ENCODE measurements at places on chromosomes 6 and 20. TPM values are rescaled to one million over a fixed set of nuclear protein-coding genes. Genes with fewer than 3 reads are reported as not detected.

The SLC32A1 gene
- not detected for polyA plus RNA-seq

The ARMH2 gene
- not detected for polyA plus RNA-seq

The TMEM217 gene
- polyA plus RNA-seq = 1.1 TPM

The VSTM2L gene
- polyA plus RNA-seq = 1.9 TPM

The SLC4A11 gene
- 0.65 TPM for polyA plus RNA-seq

The CDS2 gene
- 15.4 TPM for polyA plus RNA-seq

The NFKBIE gene
- polyA plus RNA-seq = 4.4 TPM

The NRN1 gene
- 24.6 TPM for polyA plus RNA-seq

The ATXN1 gene
- polyA plus RNA-seq = 13.9 TPM

The BMP2 gene
- polyA plus RNA-seq = 3.0 TPM

The SAPCD1 gene
- 5.7 TPM for polyA plus RNA-seq

The DYNLT1 gene
- 79.4 TPM for polyA plus RNA-seq

The GUCA1A gene
- 0.14 TPM for polyA plus RNA-seq

The HAO1 gene
- polyA plus RNA-seq = not detected

The SNAP91 gene
- 1.1 TPM for polyA plus RNA-seq

The BHLHE23 gene
- polyA plus RNA-seq = not detected

The SMIM29 gene
- polyA plus RNA-seq = 7.0 TPM

The ZNF337 gene
- polyA plus RNA-seq = 16.9 TPM

The CGAS gene
- polyA plus RNA-seq = 5.8 TPM
